Smooth muscle cell of the pulmonary artery (primary cell): ENCODE measurements at places on chromosomes 6 and 20. TPM values are rescaled to one million over a fixed set of nuclear protein-coding genes. Genes with fewer than 3 reads are reported as not detected.

The GCNT2 gene
- total RNA-seq, result 2.0 and 11.5 TPM in 2 replicates

The SLC22A1 gene
- total RNA-seq, result 0.40 and 0.46 TPM in 2 replicates

The EYA2 gene
- 0.03 and 0.07 TPM in 2 replicates for total RNA-seq

The CCN6 gene
- total RNA-seq, result 0.10 TPM in 1 of 2 replicates, not detected in the other

The EYS gene
- under 0.01 and 0.13 TPM in 2 replicates for total RNA-seq

The PTCHD4 gene
- 4.4 and 6.2 TPM in 2 replicates for total RNA-seq

The PRPH2 gene
- total RNA-seq, result 0.50 and 0.91 TPM in 2 replicates

The RAB44 gene
- 0.03 TPM in 1 of 2 replicates, not detected in the other for total RNA-seq

The MYH7B gene
- total RNA-seq, result 0.13 and 0.20 TPM in 2 replicates

The POU3F2 gene
- not detected in 2 replicates for total RNA-seq

The SLC23A2 gene
- total RNA-seq, result 17.0 and 27.4 TPM in 2 replicates

The NOX3 gene
- not detected in 2 replicates for total RNA-seq

The KIF25 gene
- total RNA-seq, result 0.72 TPM in 1 of 2 replicates, not detected in the other

The GJA10 gene
- total RNA-seq, result not detected in 2 replicates

The ZSWIM1 gene
- 5.8 and 6.0 TPM in 2 replicates for total RNA-seq
